ENCODE measurements at places on chromosomes 12 and 14.
A peak's percentile ranks its signal among the peaks of the same experiment; 100 is the strongest.

GRCh38 chr14:34785223-34786006 is 71.0 kb upstream of the CFL2 start:
- DNase-seq, result no peak

- no peak for DNase-seq
Measured at GRCh38 chr12:109810954-109811623, 22.1 kb downstream of the TRPV4 start.

GRCh38 chr14:65334765-65335410 is 77.6 kb upstream of the FUT8 start:
- no peak for DNase-seq

DNA sequence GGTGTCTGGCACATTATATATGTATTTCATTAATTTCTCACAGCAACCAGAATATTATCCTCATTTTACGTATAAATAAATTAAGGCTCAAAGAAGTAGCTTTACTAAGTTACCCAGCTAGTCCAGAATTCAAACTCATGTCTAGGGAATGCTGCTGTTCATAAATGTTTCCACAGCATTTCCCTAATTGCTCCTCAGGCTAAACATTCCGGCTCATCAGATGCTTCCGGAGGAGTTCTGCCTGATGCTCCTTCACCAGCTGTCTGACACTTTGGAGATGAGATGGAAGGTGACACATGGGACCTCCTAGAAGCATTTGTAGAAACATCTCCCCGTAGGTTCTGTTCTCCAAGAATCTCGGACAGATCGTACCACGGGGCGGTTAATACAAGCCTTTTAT is 12.1 kb downstream of the KRT85 start:
- no peak for DNase-seq

- DNase-seq, result no peak
Measured at GRCh38 chr12:89185181-89185580, 167.1 kb downstream of the DUSP6 start.

GRCh38 chr12:45575417-45575816 is 154.1 kb upstream of the ARID2 start:
- DNase-seq, result no peak

- no peak for DNase-seq
Measured at GRCh38 chr12:3092764-3093163, 15.6 kb downstream of the TSPAN9 start.

GRCh38 chr12:43312991-43313505 is 239.0 kb downstream of the ADAMTS20 start:
- no peak for DNase-seq

DNA sequence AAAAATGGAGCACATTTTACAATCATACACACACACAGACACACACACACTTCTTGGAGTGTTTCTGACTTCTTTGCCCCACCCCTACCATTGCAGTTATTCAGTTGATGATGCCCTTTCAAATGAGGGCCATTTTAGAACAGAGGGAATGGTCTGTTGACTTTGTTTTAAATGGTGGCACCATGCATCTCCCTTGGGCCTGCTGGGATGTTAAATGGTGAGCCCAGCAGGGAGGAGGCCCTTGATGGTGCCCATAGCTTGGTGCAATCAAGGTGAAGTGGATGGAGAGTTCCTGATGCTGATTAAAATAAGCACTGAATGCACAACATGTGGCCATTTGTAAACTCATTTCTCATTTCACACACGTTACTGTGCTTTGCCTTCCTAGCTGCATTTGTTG is 13.3 kb downstream of the C12orf75 start:
- no peak for DNase-seq

DNA sequence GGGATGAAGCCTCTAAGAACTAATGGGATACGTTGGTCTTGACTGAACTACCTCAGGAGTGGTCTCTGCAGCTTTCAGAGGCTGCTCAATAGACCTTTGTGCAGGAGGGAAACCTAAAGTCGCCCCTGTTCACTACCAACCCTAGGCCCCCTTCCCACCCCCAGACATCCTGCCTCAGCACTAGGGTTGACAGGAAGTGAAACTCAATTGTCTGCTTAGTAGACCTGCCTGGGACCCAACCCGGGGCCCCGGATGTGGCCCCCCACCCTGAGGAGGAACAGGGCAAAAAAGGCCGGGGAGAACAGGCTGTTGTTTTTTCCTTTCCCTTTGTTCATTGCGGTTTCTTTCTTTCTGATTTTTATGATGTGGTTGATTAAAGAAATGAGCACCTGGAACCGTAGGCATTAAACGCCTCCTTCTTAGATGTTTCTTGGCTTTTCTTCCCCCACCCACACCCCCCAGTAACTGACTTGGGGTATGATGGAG is 1.6 kb upstream of the DGKA start:
- peak; percentile 90 for DNase-seq

GRCh38 chr12:47907851-47908454 is 3.2 kb upstream of the VDR start:
- no peak for DNase-seq

GRCh38 chr12:110312581-110313360 is 31.7 kb downstream of the ATP2A2 start:
- DNase-seq, result no peak

GRCh38 chr12:130658145-130658911 is 57.8 kb downstream of the RIMBP2 start:
- no peak for DNase-seq

GRCh38 chr12:51368640-51369517 is 22.3 kb downstream of the GALNT6 start:
- DNase-seq, result peak; percentile 81

- DNase-seq, result no peak
Measured at GRCh38 chr14:63972323-63972932, 119.6 kb downstream of the SYNE2 start.

GRCh38 chr12:113933201-113933786 is 32.8 kb downstream of the RBM19 start:
- no peak for DNase-seq

GRCh38 chr12:24599736-24600135 is 349.2 kb downstream of the BCAT1 start:
- no peak for DNase-seq

- no peak for DNase-seq
Measured at GRCh38 chr14:106840258-106840657, 1313.9 kb downstream of the TMEM121 start.

DNA sequence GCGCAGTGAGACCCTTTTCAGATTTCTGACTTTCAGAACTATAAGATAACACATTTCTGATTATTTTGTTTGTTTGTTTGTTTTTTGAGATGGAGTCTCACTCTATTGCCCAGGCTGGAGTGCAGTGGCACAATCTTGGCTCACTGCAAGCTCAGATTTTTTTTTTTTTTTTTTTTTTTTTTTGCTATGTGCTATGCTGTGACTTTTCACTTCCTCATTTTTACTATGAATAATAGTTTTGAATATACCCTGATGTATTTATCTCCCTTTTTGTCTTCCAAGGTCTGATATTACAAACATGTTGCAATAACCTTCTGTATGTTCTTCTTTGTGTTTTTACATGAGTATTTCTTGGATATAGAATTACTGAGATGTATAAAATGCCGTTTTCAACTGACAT is 658.7 kb upstream of the SEL1L start:
- no peak for DNase-seq

- no peak for DNase-seq
Measured at GRCh38 chr12:108519558-108519957, 4.5 kb downstream of the FICD start.

DNA sequence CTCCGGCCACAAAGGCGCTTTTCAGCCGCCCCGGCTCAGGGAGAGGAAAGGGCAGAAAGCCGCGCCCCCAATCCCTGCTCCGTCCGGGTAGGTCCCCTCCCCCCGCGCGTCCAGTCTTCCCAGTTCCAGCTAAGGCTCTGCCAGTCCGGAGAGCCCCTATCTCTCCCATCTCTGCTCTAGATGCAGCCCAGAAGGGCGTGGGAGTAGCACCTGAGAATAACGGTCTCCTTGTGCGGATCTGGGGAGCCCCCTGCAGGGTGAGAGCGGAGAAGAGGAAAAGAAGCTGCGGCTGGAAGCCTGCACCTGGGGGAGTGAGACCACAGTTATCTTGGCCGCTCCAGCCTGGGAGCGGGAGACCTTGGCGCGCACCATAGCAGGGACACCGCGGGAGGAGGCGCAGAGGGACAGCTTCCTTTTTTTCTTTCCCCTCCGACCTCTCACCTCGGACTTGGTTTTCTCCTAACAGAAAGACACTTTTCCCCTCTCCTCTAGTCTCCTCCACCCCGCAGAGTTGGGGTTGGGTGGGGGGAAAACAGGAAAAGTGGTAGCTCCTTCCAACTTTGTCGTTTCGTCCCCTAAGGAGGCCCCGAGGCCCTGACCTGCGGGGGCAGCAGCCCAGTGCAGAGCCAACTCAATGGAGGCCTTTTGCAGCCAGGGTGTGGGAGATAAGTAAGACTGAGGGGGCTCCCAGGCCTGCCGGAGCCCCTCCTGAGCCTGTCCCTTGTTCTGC is 2.4 kb downstream of the DHH start:
- peak; percentile 33 for DNase-seq

DNA sequence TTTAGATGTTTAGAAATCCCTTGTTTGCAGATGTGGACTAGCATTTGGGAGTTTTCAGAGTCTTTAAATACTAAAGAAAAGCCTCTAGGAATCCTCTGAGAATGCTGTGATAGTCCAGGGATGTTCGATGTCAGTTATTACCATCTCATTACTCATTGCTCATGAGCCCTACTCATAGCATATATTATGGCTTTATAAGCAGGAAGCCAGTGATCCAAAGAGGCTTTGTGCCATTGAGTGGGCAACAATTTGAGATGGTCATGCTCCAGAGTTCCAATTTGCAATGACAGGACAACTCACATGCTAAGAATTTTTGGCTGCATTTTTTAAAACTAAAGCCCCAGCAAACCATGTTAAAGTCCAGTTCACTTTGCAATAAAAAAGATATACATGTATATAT is 163.0 kb downstream of the OTOGL start:
- DNase-seq, result no peak

DNA sequence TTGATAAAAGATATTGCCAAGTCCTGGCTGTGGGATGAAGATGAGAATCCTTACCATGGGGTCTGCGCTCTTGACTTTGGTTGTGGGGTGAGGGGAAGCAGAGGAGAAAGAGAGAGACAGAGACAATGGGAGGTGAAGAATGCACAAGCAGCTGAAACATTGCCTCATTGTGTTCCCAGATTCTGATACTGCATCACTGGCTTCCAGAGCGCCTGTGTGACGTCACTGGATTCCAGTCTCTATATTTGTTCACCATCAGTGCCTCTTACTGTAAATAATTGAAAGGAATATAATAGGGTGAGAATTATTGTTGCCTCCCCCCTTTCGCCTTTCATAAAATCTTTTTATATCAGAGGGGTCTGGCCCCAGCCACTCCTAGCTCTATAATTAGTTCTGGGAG is 188.9 kb upstream of the NTF3 start:
- no peak for DNase-seq

DNA sequence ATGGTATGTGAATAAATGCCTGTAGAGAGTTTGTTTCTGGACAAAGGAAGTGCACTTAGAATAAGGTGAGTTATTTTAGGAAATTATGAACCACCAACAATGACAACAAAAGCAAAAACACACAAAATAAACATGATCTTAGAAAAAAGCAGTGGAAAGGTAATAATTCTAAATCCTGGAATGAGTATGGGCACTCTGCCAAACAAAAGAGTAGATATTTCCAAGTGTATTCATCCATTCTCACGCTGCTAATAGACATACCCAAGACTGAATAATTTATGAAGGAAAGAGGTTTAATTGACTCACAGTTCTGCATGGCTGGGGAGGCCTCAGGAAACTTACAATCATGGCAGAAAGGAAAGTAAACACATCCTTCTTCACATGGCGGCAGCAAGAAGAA is 269.3 kb upstream of the NPAS3 start:
- DNase-seq, result no peak

DNA sequence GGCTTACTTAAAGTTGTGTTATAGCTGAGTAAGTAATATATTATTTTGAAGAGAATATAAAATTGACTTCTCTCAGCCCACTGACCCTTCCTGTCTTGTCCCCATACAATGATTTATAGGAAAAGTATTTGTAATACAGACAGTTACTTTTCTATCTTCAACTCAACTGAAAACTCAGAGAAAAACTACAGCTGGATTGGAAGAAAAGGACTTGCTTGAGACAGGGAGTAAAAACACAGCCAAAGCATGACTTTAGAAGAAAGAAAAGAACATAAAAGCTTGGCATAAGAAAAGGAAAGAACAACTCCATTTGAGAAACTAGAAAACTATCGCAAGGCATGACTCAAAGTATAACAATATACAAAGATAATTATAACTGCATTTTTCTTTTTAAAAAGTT is 57.5 kb downstream of the MSRB3 start:
- no peak for DNase-seq

GRCh38 chr12:130429656-130430505 is 92.2 kb downstream of the PIWIL1 start:
- no peak for DNase-seq

Data from activated effector memory CD4-positive, alpha-beta T cell treated with Interleukin-2 at 50 U/mL for 16 hours (primary cell).